ENCODE measurements at places on chromosomes 1 and 21.

GRCh38 chr1:246582301-246583055 is 16.2 kb downstream of the CNST start:
- no peak for DNase-seq

DNA sequence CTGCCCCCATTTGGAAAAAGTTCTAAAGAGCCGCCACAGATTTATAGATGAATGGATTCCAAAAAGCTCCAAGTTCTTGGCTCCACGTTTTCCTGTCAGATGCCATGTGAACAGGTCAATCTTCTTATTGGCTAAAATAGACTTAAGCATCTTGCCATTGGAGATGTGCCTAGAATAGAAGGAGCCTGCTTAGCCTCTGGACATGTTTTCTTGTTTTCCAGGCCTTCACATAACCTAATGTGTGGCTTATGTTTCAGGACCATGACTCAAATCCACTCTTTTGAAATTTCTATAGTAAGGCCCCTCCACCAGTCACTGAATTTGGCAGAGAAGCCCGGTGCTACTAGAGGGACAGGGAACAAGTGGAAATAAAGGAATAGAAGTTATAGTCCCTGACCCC is 31.5 kb downstream of the PHC2 start:
- DNase-seq = no peak

DNA sequence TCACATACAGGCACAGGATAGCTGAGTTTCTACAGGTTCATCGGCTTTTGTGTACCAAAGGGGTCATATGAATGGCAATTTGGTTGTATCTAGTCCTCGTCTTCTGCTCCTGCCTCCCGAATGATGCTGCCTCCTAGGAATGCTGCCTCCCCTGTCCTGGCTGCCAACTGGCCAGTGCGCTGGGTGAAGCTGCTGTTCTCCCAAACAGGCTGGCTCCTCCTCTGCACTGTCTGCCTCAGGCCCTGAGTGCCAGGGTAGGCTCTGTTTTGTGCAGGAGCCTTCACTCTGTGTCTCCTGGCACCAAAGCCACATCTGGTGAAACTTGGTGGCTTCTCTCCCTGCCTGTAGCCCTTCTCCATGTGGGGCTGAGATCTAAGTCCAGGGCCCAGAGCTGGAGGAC is 60.3 kb downstream of the RHOU start:
- peak; percentile 46 for DNase-seq

DNA sequence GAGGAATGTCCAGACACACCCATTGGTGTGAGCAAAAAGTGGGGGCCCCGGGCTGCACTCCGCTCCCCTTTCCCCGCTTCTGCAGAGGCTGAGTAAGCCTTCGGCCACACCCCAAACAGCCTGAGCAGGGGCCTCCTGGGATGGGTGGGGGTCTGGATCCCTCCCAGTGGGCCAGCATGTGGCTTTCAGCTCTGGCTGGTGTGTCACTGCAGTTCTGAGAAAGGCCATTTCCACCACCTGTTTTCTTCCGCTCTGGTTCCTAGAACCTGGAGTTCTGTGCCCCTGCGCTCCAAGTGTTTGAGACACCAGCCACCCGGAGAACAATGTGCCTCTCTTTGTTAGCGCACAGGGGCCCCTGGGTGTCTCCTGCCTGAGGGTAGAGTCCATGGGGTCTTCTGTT is 30.9 kb downstream of the SLC37A1 start:
- no peak for DNase-seq

DNA sequence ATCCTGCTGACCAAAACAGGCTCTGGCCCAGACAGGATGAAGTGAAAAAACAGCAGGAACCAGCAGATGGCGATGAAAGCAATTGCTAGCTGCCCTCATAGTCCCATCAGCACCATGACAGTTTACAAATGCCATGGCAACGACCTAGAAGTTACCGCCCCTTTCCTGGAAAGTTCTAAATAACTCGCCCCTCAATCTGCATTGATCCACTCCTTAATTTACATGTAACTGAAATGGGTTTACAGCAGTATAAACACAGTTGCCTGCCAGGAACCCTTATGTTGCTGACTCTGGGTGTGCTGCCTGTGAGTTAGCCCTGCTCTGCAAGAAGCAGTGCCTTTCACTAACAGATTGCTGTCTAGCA is 65.5 kb upstream of the CR1L start:
- DNase-seq = no peak

GRCh38 chr1:229694053-229694693 is 68.1 kb downstream of the URB2 start:
- DNase-seq = peak; percentile 25

DNA sequence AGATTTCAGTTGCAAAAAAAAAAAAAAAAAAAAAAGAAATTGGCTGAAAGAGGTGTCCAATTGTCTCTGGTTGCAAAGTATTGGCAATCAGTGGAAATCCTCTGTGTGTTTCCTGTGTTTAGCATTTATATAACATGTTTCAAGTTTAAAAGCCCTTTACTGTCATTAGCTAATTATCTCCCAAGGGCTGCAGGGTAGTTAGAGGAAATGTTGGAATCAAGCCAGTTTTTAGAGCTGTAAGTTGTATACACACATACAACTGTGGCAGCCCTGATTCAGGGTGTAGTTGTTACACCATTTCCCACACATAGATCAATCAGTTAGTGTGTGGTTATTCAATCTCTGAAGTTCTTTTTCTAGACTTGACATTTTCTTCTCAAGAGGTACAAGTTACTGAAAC is 8.9 kb upstream of the ZNF326 start:
- no peak for DNase-seq

GRCh38 chr21:45709696-45710268 is 66.3 kb downstream of the PCBP3 start:
- DNase-seq = no peak

- DNase-seq = no peak
Observed at GRCh38 chr1:9629445-9630201, 21.9 kb upstream of the PIK3CD start.

- DNase-seq = no peak
Observed at GRCh38 chr1:220527908-220528678, at the start of gene MARK1. MARK1 (plus strand) TSS chr1:220528136; CDS start chr1:220528823, 687 bp downstream.

- DNase-seq = no peak
Observed at GRCh38 chr1:38061883-38062328, 15.3 kb upstream of the POU3F1 start.

GRCh38 chr1:202210385-202210784 is 16.8 kb downstream of the LGR6 start:
- DNase-seq = no peak

- DNase-seq = no peak
Observed at GRCh38 chr1:182438326-182438725, 11.6 kb upstream of the RGSL1 start.

- no peak for DNase-seq
Observed at GRCh38 chr1:174914991-174915390, 84.8 kb upstream of the CACYBP start.

DNA sequence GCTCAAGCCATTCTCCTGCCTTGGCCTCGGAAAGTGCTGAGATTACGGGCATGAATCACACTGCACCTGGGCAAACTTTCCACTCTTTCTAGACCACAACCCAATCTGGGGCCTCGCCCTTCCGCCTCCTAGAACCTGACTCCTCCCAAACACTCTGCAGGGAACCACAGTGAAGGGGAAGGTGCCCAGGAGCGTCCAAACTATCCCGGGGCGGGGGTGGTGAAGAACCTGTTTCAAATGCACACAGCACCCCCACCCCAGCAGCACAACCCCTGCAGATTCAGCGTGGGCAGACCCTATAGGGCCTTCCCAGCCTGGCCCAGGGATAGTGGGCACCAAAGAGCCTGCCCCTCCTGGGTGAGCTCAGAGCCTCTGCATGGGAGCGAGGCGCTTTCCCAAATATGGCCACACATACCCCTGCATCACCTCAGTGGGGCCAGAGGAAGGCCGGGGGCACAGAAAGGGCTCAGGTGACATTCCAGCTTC is 86.9 kb downstream of the STUM start:
- DNase-seq = peak; percentile 37

DNA sequence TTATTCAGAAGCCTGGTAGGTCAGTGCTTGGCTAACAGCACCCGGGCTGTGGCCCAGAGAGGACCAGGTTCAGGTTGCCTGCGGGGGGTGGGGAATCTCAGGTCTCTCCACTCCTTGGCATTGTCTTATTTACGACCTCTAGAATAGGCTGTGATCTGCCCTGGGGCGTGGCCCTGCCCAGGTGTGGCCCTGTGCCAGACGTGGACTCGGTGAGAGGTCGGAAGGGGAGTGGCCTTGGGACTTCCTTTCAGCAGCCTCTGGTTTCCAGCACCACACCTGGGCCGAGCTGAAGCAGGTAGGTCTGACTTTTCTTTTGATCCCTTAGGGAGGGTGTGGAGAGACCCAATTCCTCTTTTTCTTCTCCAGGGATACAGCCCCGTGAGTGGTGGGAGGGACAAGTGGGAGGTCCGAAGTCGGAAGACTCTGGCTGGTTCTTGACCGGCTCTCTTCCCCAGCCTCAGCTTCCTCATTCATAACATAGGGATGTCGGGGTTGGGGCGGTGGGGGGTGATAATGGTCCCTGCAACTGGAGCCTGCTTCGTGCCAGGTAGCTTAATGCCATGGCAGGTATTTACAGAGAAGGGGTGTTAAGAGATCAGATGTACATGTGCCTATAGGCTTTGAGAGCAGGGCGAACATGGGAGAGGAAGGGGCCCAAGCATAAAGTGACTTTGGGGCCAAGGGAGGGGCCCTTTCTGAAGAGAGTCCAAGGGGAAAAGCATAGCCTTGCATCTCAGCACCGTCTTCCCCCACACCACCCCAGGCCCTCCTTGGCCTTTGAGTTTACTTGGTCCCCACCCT is 16.5 kb downstream of the ACOT11 start:
- DNase-seq = peak; percentile 36

DNA sequence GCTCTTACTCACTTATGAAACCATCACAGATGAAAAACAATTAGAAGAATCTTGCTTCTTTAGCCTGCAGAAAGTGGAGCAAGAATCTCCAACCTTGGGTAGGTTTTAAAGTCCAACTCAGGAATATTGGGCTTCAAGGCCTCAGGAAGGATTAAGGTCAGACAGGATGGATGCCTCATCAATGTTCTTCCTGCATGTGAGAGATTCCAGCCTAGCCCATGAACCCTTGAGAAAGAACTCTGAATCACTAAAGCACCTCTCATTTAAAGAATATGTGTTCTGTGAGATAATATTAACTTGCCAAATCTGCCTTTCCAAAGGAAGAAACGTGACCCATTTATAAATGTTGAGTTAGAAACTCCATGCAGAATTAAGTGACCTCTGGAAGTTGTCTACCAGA is 345.2 kb upstream of the CAMK1G start:
- DNase-seq = no peak

- DNase-seq = no peak
Observed at GRCh38 chr1:25201006-25201405, 31.3 kb downstream of the SYF2 start.

- DNase-seq = no peak
Observed at GRCh38 chr1:241782396-241782795, 65.6 kb upstream of the EXO1 start.

GRCh38 chr1:90994461-90994860 is 27.4 kb downstream of the ZNF644 start:
- no peak for DNase-seq

GRCh38 chr1:201688514-201688913 is 140.4 kb upstream of the IPO9 start:
- no peak for DNase-seq

DNA sequence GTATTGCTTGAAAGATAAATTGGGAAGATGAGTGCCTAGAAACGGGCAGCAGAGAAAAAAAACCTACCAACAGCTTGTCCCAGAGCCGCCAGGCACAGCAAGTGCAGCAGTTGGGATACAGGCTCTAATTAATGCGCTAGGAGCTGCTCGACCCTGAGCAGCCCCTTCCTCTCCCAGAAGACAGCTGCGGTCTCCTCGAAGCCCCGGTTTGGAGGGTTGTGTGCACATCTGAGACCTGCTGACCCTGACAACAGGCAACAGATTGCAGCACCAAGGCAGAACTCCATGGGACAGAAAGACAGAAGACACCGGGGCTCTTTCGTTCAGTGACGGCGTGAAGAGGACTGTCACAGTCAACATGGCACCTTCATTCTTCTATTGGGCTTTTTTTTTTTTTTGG is 101.4 kb downstream of the TSEN15 start:
- DNase-seq = no peak

DNA sequence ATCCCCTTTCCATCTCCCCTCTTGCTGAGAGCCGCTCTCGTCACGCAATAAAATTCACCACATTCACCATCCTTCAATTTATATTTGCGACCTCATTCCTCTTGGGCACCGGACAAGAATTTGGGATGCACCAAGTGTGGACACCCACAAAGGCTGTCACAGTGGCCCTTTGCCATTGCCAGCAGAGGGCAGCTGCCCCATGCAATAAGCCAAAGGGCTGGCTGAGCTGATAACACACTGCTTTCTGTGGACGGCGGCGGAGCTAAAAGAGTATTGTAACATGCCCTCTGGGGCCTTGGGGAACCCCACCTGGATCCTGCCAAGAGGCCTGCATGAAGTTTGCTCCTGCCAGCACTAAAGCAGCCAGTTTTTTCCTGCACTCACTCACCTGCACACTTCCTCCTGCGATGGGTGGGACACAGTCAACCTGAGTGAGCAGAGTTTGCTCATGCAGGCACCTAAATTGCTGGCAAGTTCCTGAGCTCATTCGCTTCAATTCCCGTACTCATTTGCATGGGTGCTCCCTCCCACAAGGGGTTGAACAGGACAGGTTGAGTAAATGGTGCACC is 792.3 kb upstream of the ADAMTS5 start:
- no peak for DNase-seq

DNA sequence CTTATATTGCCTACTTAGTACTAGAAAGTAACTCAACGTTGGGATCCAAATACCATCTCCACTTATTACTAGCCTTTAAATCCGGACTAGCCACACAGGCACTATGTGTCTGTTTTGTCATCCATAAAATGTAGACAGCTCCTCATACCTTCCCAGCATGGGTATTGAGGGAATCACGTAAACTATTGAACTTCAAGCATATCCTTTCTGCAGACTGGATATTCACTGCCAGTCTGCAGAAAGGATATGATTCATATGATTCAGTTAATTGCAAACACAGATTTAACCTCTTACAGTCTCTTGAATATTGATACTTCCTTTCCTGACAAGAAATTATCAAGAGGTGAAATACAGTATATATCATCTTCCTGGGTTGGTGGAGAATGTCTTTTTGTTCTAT is 186.0 kb downstream of the LEPR start:
- no peak for DNase-seq

DNA sequence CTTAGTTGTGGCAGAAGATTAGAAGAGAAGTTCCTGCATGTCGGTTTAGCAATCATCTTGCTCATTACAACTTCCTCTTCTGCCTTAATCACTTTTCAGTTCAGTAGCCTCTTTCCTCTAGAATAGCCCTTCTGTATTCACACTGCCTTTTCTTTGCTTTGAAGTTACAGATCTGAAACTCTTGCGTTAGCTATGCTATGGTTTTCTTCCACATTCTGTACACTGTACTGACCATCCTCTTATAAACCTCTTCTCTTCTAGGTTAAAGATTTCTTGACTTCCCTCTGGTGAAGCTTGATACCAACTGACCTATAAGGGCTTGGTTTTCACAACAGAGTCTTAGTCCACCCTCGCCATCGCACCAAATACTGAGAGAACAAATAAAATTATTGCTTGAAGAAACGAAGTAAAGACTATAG is 35.0 kb downstream of the C21orf91 start:
- DNase-seq = no peak

- peak; percentile 77 for DNase-seq
Observed at GRCh38 chr1:8947127-8947691, 1.5 kb downstream of the CA6 start.

GRCh38 chr1:31222176-31222575 is 17.5 kb downstream of the NKAIN1 start:
- no peak for DNase-seq
